ENCODE measurements at places on chromosomes 2 and 18.

- DNase-seq: no peak
Measured at GRCh38 chr2:200810252-200810997, 1.3 kb upstream of the BZW1 start.

- no peak for DNase-seq
Measured at GRCh38 chr2:217947383-217948350, 55.1 kb downstream of the TNS1 start.

DNA sequence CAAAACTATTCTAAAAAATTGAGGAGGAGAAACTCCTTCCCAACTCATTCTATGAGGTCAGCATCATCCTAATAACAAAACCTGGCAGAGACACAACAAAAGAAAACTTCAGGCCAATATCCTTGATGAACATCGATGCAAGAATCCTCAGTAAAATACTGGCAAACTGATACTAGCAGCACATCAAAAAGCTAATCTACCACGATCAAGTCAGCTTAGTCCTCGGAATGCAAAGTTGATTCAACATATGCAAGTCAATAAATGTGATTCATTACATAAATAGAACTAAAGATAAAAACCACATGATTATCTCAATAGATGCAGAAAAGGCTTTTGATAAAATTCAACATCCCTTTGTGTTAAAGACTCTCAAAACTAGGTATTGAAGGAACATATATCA lies 63.1 kb downstream of the EHBP1 start:
- no peak for DNase-seq

DNA sequence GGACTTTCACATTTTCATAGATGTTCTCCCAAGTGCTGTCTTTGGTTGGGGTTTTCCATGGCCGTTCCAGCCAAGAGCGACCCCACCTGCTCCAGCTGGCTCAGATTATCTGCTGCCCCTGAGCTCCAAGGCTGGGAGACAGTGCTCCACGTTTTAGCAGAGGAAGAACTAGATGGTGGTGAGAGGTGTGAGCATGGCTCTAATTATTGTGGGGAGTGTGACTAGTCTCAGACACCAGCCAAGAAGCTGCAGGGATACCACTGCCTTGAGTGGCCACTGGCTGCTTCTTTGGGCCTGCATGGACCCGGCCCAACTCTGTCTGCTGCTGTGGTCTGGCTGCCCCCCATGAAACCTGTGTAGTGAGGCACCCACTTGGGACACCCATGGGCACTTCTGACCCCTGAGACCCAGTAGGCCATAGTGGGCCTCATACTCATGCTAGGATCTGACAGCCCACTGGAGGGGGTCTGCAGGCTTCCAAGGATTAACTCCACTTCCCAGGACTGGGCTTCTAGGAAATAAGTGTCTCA lies 2.8 kb upstream of the NCL start:
- no peak for DNase-seq

DNA sequence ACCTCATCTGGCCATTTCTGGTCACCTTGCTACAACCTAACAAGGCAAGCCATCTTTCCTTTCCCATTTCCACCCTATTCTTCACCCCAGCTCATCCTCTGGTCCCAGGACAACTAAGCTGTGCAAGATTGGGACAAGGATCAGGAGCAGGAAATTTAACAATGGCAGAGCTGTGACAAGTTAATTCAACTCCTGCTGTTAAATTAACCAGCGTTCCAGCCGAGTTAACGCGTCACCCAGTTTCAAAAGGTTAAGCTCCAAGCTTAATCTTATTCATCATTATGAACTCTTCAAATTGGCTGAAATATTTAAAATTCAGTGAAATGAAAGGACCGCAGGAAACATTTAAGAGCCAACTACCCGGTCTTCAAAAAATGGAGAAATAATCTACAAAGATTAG lies 231.9 kb downstream of the GRB14 start:
- no peak for DNase-seq

DNA sequence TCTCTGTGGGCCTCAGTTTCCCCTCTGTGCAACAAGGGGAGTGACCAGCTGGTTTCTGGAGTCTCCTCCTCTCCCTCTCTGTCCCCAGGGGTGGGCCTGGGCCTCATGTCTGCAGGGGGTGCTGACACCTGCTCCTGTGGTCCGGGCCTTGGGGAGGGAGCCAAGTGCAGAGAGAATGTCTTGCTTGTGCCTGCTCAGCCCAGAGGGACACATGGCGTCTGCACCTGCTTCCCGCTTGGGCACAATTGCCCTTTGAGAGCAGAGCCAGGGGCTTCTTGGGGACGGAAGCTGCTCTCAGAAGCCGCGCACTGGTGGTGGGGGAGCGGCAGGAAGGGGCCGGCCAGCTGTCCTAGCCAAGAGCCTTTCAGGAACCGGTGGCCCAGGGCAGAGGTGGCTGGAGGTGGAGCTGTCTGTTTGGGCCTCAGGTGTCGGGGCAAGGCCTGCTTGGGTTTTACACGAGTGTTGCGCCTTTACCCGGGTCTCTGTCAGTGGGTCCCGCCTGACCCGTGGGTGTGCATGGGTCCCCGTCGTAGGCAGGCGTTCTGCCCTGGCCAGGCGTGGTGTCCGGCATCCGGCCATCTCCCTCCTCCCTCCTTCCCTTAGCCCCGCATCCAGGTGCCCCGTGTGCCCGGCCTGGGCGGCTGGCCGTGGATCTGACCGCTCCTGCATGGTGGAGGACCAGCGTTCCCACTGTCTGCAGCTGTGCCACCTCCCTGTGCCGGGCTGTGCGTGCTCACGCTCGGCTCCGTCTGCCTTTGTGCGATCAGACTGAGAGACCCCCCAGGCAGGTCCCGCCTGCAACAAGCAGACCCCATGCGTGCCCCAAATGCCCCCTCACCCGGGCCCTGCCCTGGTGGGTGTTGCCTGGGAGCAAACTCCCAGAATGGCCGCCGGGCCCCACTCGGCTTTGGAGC lies 4.0 kb downstream of the NEU4 start:
- no peak for DNase-seq

DNA sequence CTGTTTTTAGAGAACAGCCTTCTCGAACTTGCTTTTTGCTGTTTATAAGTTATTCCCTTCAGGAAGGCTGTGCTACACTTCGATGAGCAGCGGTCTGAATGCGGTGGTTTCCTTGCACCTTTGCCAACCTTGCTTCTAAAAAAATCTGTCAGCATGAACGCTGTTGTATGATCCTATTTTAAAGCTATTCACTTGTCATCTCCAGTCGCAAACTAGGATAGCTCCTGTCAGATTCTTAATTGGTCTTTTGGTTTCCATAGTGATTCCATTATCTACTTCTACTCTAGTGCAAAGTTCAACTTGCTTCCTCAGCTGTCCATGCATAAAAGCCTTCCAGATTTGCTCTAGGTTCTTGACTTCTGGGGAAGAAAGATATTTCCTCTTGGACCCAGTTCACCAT lies 76.3 kb upstream of the GALNT3 start:
- DNase-seq: no peak

GRCh38 chr2:55141572-55142413 lies 90.3 kb downstream of the CLHC1 start:
- no peak for DNase-seq

- DNase-seq: no peak
Measured at GRCh38 chr2:9824956-9825720, 18.1 kb upstream of the TAF1B start.

DNA sequence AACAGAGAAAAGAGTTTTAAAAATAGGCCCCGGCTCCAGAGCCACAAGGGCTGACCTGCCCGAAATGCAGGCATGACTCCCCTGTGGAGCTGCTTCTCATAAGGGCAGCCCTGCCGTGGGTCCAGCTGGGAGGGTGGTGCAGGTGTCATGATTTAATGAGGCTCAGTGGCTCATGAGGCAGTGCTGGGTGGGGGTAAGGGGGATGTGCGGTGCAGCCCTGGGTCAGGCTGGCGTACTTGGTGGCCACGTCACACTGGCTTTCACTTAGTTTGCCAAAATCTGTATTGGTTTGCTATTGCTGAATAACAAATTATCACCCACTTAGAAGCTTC lies 33.6 kb downstream of the HJURP start:
- DNase-seq: no peak

DNA sequence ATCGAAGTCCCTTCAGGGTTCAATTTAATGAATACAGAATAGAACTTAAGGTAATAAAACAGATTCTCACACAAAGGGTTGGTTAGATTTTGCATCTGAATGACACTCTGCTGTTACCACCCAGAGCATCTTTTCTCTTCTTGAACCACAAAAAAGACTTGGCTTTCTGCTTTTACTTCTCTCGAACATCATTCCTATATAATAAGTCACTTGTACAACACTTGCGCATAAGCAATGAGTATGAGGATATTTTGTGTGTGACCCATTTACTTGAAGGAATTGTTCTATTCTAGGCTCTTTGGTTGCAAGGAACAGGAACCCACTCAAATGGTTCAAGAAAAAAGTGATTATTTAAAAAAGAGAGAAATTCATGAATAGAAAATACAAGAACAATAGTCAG lies 126.2 kb downstream of the NUP35 start:
- DNase-seq: no peak

- DNase-seq: no peak
Measured at GRCh38 chr2:167697948-167698347, 549.4 kb downstream of the STK39 start.

GRCh38 chr2:160224507-160224906 lies 24.4 kb upstream of the ITGB6 start:
- DNase-seq: no peak

- DNase-seq: no peak
Measured at GRCh38 chr18:25126751-25127150, 225.2 kb downstream of the ZNF521 start.

GRCh38 chr2:6493266-6493665 lies 372.4 kb downstream of the CMPK2 start:
- DNase-seq: no peak

Data from activated gamma-delta T cell treated with anti-CD3 and anti-CD28 coated beads, Interleukin-2, amount 50 U/mL, for 16 hours (primary cell).